ENCODE measurements at places on chromosomes 2 and 18.

DNA sequence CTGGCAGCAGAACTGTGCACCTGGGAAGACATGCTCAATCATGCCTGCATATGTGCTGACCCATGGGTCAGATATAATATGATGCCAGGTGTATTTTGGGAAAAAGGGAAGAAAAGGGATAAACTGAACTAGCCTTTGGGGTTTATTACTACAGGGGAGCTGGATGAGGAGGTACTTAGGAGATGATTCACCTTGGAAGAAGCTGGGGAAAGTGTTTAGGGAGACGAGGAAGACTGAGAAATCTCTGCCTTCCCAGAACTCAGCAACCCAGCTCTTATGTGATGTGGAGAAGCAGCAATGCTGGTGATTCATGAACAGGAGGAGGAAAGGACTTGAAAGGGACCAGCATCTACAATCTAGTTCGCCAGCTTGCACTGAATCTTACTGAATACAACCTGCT lies 110.2 kb downstream of the BARD1 start:
- DNase-seq, result no peak

DNA sequence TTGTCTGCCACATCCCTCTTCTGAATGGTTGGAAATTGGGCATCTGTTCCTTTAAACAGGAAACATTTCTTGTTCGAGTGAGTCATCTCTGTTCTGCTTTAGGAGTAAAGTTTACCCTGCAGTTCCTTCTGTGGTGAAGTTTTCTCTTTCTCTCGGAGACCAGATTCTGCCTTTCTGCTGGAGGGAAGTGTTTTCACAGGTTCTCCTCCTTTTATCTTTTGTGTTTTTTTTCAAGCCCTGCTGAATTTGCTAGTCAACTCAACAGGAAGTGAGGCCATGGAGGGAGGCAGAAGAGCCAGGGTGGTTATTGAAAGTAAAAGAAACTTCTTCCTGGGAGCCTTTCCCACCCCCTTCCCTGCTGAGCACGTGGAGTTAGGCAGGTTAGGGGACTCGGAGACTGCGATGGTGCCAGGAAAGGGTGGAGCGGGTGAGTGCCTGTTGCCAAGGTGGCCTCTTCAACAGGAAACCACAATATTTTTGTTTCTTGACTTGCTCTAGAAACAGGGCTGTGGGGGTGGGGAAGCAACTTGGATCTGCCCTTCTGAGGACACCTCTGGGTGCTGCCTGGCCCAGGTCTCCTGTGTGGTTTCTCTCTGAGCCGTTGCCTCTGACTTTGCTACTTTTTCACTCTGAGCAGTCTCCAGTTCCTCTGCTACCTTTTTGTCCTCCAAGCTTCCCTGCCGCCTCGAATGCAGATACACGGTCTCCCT lies 2.2 kb upstream of the CASP8 start:
- DNase-seq, result peak; percentile 74

- peak; percentile 92 for DNase-seq
Measured at GRCh38 chr18:23231340-23232021, 96.2 kb downstream of the CABLES1 start.

GRCh38 chr2:86610871-86611270 lies 12.8 kb downstream of the RNF103 start:
- no peak for DNase-seq

DNA sequence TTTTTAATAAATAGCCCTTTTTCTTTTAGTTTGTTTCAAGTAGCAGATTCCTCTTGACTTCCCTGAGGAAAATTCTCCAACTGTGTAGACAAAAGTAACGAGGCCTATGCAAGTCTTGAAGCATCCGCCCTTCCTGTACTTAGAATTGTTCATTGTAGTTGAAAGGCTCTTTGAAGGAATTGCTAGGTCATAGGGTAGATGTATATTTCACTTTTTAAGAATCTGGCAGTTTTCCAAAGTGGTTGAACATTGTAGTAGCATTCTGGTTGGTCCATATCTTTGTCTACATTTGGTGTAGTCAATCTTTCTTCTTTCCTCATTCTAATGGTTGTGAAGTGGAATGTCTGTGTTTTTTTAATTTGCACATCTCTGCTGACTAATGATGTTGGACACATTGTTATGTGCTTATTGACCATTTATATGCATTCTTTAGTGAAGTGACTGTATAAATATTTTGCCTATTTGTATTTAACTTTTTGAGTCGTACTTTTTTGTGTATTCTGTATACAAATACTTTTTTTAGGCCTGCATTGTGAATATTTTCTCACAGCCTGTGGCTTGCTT lies 5.6 kb upstream of the SERPINB11 start:
- DNase-seq, result peak; percentile 71

- peak; percentile 15 for DNase-seq
Measured at GRCh38 chr2:198054299-198054698, 249.9 kb downstream of the PLCL1 start.

DNA sequence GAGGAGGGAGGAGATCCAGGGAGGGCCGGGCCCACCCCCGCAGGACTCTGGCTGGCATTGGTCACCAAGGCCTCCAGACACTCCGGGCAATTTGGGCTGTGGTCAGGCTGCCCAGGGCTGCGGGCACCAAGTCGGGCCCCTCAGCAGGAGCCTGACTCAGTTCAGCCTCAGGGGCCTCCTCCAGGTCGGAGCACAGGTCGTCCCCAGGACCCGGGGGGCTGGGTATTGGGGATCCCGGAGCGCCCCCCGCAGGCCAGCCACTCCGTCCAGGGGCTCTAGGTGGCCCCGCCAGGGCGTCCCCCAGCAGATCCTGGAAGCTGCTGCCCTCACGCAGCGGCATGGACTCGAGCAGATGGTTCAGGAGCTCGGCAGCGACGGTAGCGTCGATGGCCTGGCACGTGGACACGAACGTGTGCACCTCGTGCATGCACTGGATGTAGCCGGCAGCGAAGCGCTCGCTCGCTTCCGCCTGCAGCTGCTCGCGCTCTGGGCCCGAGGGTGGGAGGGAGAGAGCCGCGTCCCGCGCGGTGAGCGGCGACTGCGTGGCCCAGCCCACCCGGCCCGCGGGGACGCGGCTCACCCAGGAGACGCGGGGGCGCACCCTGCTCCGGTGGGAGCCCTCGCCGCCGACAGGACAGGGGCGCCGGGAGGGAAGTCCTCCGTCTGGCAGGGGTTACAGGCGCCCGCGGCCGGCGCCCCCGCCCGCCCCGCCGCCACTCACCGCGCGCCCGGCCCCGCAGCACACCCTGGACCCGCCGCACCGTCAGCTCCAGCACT lies 884 bp downstream of the HES6 start:
- DNase-seq, result no peak

- DNase-seq, result no peak
Measured at GRCh38 chr2:727071-727470, 49.9 kb upstream of the TMEM18 start.

DNA sequence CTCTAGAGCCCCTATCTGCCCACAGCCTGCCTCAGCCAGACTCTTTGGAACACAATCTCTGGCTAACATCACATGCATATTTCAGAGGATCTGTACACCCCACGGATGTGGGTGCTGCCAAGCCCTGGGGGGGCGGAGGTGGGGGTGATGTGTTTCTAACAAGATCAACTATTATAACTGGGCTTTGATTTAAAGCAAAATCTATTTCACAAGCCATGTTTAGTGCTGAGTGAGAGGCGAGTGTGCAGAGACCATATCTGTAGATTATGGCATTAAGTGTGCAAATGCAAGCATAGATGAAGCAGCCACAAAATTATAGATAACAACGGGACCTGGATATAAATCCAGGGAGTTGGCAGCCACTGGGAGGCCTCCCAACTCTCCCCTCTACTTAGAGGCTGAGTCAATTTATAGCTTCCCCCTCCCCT lies 135.8 kb upstream of the SMAD2 start:
- no peak for DNase-seq

- DNase-seq, result no peak
Measured at GRCh38 chr2:138522556-138522955, 21.0 kb downstream of the SPOPL start.

GRCh38 chr2:97963880-97964279 lies 31.9 kb downstream of the TMEM131 start:
- DNase-seq, result no peak

- DNase-seq, result peak; percentile 15
Measured at GRCh38 chr18:57441071-57441794, 6.1 kb downstream of the ONECUT2 start.
